Activated CD8-positive, alpha-beta T cell treated with anti-CD3 and anti-CD28 coated beads, Interleukin-2, amount 10 ng/mL, durations not matched to agents 7 days and 5 days (primary cell): ENCODE measurements at places on chromosomes 1 and 21. TPM values are rescaled to one million over a fixed set of nuclear protein-coding genes. Genes with fewer than 3 reads are reported as not detected.

DNA sequence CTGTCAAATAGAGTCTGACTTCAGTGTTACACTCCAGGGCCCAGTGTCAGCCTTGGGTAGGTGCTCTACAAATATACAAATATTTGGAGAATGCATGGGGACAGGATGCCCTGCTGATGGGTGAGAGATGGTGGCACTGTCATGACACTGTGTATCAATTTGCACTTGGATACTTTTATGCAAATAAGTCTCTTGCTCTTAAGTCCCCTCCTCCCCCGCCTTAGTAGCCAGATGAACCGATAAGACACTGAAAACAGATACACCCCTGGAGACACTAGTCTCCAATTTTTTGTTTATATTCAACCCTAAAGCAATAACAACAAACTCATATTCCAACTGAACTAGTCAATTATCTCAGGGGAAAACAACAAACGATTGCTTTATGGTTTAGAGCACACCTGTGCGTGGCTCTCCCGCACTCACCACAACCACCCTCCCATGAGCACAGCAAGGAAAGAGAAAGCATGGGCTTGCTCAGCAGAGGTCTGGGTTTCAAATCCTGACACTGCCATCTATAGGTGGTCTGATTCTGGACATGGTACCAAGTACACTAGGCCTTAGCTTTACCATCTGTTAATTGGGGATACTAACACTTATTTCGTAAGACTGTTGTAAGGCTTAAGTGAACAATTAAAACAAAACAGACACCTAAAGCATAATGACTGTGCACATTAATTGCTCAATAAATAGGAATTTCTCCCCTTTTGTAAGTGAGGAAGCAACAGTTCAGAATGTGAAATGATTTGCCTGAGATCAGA, 50.3 kb downstream of the HIVEP3 start:
- H3K4me3 ChIP-seq, result no peak overlapping the region
- H3K4me1 ChIP-seq, result peaks cover 20% of the 10 kb centered on the region
- no peaks in the 10 kb centered on the region for H3K36me3 ChIP-seq
- no peak overlapping the region for H3K27ac ChIP-seq

DNA sequence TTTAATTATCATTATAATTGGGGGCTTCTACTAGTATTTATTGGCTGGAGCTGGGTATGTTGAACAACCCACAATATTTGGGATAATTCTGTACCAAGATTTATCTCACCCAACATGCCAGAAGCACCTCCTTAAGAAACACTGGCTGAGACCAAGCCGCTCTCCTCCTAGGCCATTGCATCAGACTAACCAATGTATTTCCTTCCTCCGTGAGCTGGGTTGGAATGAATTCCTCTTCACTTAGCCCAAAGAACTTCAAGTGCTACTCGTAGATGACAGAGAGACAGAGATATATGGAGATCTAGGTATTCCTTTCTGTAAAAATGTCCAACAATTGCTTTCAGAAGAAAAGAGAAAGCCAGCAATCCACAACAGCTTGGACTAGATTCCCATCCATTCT, 87.2 kb upstream of the ETS2 start:
- no peak for DNase-seq
- H3K27ac ChIP-seq, result no peak overlapping the region
- H3K36me3 ChIP-seq, result no peaks in the 10 kb centered on the region
- H3K27me3 ChIP-seq, result peaks cover 11% of the 10 kb centered on the region

GRCh38 chr1:229620876-229621275, 5.0 kb downstream of the TAF5L start:
- no peaks in the 10 kb centered on the region for H3K27me3 ChIP-seq
- H3K36me3 ChIP-seq, result peaks cover 20% of the 10 kb centered on the region
- H3K4me1 ChIP-seq, result peaks cover 41% of the 10 kb centered on the region
- no peak overlapping the region for H3K27ac ChIP-seq
- no peak for DNase-seq

DNA sequence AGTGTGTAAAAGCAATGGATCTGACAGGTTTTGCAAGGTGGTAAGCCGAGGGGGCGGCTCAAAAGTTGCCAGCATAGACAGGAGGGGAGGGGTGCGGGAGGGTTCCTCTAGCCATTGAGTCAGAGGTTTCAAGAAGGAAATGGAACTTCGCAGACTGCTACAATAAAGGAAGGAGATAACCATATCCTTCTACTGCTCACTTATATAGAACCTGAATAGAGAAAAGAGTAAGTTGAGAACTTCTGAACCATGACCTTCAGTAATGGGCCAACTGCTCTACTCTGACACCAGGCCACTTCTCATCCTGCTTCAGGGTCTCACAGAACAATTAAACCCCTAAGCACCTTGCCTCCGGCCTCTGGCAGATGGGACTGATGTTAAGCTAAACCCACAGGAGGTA, 26.3 kb upstream of the BCAR3 start:
- H3K4me3 ChIP-seq, result no peak overlapping the region
- H3K27ac ChIP-seq, result no peak overlapping the region
- H3K27me3 ChIP-seq, result peaks cover 19% of the 10 kb centered on the region
- no peaks in the 10 kb centered on the region for H3K36me3 ChIP-seq

- H3K4me1 ChIP-seq, result peaks cover 20% of the 10 kb centered on the region
- H3K4me3 ChIP-seq, result no peak overlapping the region
- H3K27ac ChIP-seq, result no peak overlapping the region
- no peaks in the 10 kb centered on the region for H3K27me3 ChIP-seq
- H3K36me3 ChIP-seq, result peaks cover 68% of the 10 kb centered on the region
These were observed 14.9 kb downstream of the MAP7D1 start for GRCh38 chr1:36170643-36171412.

GRCh38 chr1:65894738-65895605, 102.3 kb downstream of the PDE4B start:
- no peak for DNase-seq
- H3K4me3 ChIP-seq, result no peak overlapping the region
- no peaks in the 10 kb centered on the region for H3K36me3 ChIP-seq
- H3K27me3 ChIP-seq, result peaks cover 9% of the 10 kb centered on the region
- no peaks in the 10 kb centered on the region for H3K4me1 ChIP-seq

- no peaks in the 10 kb centered on the region for H3K27me3 ChIP-seq
- H3K4me3 ChIP-seq, result no peak overlapping the region
- H3K27ac ChIP-seq, result no peak overlapping the region
- no peak for DNase-seq
These were observed 25.9 kb upstream of the CD84 start for GRCh38 chr1:160605205-160605604.

DNA sequence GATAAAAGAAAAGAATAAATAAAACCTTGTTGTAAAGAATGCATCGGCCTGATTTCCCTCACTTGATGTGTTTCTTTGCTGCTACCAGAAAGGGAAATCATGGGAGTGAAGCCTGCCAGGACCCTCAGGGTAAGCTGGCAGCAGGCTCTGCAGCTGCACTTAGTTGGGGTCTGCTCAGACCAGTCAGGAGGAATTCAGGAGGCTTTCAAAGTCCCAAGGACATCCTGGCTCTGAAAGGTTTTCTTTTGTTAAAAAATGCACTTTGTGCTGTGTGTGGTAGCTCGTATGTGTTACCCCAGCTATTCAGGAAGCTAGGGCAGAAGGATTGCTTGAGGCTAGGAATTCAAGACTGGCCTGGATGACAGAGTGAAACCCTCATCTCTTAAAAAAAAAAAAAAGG, 254.8 kb downstream of the ZNF648 start:
- H3K27ac ChIP-seq, result no peak overlapping the region
- peaks cover 2% of the 10 kb centered on the region for H3K4me1 ChIP-seq
- no peak overlapping the region for H3K4me3 ChIP-seq
- H3K27me3 ChIP-seq, result peaks cover 12% of the 10 kb centered on the region
- H3K36me3 ChIP-seq, result no peaks in the 10 kb centered on the region
- DNase-seq, result no peak

DNA sequence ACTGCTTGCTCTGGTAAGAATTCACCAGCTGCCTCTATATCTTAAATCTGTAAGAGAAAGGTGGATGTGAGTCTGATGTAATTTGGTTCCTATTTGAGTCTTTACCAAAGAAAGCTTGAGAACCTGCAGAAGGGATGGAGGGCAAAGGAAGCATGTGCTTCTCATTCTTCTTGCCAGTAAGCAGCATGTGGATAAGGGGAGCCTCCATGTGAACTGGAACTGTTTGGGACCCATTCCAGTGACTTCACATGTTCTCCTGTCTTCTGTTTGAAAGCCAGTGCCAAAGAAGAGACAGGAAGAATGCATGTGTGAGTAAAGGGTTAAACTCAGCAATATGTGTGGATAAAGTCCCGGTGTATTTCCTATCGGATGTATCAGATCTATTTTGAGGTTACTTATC, 119.6 kb upstream of the ADGRL2 start:
- no peak for DNase-seq
- H3K4me3 ChIP-seq, result no peak overlapping the region
- H3K4me1 ChIP-seq, result no peaks in the 10 kb centered on the region
- no peaks in the 10 kb centered on the region for H3K27me3 ChIP-seq
- no peaks in the 10 kb centered on the region for H3K36me3 ChIP-seq
- H3K27ac ChIP-seq, result no peak overlapping the region

DNA sequence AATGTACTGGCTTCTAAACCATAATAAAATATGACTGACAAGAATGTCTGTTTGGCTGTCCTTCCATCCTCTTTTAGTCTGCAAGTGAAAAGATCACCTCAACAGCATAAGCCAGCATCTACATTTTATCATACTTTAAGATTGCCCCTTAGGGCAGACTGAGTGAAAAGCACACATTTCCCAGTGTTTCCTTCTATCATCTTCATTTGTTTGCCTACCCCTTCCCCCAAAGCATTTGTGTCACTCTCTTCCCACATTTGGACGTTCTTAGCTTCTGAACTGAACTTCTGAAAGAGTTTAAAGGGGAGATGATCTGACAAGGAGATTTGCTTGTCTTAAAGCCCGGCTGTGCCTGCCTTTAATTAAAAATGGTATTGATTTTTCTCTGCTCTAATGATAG, 322.2 kb downstream of the SPATA17 start:
- DNase-seq, result no peak
- H3K36me3 ChIP-seq, result no peaks in the 10 kb centered on the region
- no peak overlapping the region for H3K4me3 ChIP-seq
- H3K27ac ChIP-seq, result no peak overlapping the region
- no peaks in the 10 kb centered on the region for H3K4me1 ChIP-seq
- no peaks in the 10 kb centered on the region for H3K27me3 ChIP-seq

DNA sequence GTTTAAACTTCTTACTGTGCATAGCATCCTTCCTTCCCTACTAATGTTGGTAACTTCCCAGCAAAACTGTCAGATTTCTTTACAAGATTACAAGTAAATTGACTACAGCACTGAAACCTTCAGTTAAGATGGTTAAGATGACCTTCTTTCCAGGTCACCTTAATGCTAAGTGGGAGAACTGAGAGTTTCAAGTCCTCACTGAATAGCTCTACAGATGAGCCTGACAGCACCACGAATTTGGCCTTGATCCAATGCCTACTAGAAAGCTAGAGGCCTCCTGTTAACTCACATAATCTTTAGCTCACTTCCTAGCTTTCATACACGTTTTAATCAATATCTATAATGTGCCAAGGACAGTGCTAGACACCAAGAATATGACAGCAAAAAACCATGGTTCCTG, 276.0 kb upstream of the PLD5 start:
- no peaks in the 10 kb centered on the region for H3K36me3 ChIP-seq
- H3K4me1 ChIP-seq, result no peaks in the 10 kb centered on the region
- no peak overlapping the region for H3K4me3 ChIP-seq

DNA sequence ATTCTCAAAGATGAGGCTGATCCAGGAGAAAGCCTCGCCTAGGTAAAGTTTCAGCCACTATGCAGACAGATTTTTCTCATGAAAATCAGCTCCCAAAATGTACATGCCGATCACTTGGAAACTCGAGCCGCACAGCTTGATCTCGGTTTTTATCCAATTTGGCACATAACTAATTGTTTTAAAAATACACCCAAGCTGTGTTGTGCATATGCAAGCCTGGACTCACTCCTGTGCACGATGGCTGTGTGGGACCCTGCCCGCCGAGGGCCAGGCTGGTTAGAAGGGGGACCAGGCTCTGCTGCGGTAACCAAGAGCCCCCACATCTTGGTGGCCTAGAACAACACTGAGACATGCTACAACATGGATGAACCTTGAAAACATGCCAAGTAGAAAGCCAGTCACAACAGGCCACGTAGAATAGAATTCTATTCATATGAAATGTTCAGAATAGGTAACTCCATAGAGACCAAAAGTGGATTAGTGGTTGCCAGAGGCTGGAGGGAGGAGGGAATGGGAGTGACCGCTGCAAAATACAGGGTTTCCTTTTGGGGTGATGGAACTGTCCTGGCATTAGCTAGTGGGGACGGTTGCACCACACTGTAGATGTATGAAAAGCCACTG, 16.1 kb upstream of the LDLRAP1 start:
- DNase-seq, result no peak
- no peaks in the 10 kb centered on the region for H3K27me3 ChIP-seq
- H3K36me3 ChIP-seq, result no peaks in the 10 kb centered on the region

KRTAP11-1 gene
- not detected for total RNA-seq

ARMH1 gene
- total RNA-seq, result 80.0 TPM

KCNK1 gene
- not detected for total RNA-seq

SPRR4 gene
- total RNA-seq, result not detected

LAD1 gene
- not detected for total RNA-seq

MYOM3 gene
- not detected for total RNA-seq

ANGPTL3 gene
- total RNA-seq, result not detected

ASCL5 gene
- total RNA-seq, result not detected
